ENCODE measurements at places on chromosomes 3 and 15.

GRCh38 chr3:177837951-177838655 is 640.8 kb upstream of the TBL1XR1 start:
- no peak for DNase-seq

DNA sequence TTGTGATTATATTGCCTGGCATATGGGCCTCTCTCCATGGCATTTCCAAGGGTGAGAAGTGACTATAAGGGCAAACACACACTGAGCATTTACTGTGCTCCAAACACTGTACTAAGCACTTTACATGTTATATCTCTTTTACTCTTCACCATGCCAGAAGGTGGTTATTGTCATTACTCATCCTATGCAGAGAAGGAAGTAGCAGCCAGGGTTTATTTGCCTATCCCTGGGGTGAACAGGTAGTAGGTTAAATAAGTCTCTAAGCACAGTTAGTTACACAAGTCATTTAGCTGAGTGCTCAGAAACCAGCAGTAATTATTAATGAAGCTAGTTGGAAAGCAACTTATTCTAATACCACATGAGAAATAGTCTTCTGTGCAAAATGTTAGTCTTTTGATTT is 109.9 kb upstream of the SYNPR start:
- DNase-seq = no peak

DNA sequence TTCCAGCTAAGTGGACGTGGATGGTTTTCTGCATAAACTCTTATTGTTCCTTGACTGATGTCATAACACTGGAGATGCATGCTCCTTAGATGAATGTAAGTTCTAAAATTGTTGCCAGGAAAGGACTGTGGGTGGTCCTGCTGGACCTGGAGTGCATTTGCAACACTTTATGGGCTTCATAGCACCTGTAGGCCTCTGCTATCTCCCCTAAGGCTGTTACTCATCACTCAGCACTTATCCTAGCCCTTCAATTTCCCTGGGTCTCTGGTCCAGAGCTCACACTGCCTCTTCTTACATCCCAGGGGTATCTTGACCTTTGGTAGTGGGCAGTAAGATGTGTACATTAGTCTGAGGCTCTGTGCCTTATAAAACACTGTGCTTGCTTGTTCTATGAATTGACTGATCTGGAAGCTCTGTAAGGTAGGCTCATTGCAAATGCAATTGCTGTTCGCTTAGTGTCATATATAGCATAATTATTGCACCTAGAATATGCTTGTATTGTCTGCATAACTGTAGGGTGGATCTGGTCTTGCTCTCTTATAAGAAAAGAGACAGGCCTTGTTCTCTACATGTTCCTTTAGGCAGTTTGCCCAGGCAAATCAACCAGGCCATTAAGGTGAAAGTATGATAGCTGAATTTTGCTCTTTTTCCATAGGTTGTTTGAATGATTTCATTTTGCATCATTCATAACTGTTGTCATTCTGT is 35.8 kb downstream of the SLCO3A1 start:
- no peak for DNase-seq

DNA sequence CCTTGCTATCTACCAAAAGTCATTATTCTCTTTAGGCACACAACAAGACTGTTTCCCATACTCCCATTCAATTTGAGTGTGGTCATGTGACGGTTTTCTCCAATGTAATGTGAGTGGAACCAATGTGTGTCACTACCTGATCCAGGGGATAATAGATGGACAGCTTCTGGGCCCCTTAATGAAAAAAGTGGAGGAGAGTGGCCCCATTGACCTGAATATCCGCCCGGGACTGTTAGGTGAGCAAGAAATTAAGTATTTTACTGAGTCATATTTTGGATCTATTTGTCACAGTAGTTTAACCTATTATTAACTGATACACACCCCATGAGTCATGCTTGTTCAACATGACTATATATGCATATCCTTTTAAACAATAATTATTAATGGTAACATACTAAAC is 15.1 kb upstream of the ARID3B start:
- no peak for DNase-seq

Measured in keratinocyte (primary cell).